ENCODE measurements at places on chromosomes 11 and 22.

DNA sequence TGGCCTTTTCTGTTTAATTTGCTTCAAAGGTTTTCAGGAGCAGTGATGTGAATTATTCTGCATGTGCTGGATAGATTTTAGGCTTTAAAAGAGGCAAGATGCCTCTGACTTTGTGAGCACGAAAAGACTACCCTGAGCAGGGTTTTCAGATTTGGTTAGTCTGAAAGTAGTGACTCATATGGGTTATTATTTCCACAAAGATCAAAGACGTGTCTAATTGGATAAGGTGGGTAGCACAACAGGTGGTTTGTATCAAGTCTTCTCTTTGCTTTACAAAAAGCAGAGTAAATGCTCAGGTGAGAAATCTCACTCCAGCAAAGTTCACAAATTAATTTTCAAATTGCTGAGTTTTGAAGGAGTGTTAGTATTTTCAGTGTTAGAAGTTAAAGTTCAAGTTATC lies 37.6 kb upstream of the DBX1 start:
- DNase-seq = no peak

DNA sequence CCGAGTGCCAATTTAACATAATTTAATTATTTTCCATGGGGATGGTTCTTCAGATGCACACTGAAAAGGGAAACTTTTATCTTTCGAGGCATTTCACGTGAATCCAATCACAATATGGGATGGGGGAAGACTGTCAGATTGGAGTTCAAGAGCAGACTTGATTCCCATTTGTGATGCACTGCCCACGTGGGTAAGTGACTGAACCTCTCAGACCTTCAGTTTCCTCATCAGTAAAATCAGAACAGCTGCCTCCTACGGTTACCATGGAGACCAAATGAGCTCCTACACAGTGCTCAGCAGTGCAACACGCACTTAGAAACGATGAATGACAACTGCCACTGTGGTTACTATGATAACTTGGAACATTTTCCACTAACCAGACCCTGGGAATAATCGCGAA lies 21.7 kb downstream of the KIAA0930 start:
- DNase-seq = no peak

- DNase-seq = no peak
These were observed 24.2 kb upstream of the KRTAP5-6 start for GRCh38 chr11:1672613-1673350.

DNA sequence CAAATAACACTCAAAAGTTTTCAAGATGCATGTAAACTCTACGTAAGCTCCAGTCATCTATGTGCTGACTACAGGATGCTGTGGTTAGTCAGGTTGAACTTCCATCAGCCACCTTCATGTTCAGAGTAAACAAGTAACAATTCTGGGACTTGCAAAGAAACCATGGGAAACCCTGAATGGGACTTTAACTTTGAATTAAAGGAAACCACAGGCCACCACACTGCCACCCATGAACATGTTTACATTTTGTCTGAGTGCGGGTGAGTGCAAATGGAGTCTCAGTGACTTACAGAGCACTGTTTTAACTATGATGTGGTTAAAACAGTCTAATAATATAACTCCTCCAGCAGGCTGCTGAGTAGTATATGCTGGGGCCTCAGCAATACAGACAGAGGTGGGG lies 12.9 kb upstream of the SYTL2 start:
- no peak for DNase-seq

DNA sequence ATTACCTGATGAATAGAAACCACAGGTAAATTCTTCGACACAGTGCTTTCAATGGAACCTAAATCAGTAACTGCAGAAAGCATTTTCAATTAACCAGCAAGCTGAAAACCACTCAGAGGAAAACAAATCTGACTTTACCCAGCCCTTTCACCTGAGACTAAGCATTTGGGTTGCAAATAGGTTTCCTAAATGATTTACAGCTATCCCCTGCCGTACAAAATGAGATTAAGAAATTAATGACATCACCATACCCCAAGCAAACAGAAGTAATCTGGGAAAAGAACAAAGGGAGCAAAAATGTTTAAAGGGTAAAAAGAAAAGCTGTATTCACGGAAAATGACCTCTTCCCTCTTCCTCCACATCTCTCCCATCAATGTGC lies 584 bp downstream of the NOX4 start:
- DNase-seq = no peak

- DNase-seq = no peak
These were observed 5.5 kb upstream of the P4HA3 start for GRCh38 chr11:74316772-74317505.

DNA sequence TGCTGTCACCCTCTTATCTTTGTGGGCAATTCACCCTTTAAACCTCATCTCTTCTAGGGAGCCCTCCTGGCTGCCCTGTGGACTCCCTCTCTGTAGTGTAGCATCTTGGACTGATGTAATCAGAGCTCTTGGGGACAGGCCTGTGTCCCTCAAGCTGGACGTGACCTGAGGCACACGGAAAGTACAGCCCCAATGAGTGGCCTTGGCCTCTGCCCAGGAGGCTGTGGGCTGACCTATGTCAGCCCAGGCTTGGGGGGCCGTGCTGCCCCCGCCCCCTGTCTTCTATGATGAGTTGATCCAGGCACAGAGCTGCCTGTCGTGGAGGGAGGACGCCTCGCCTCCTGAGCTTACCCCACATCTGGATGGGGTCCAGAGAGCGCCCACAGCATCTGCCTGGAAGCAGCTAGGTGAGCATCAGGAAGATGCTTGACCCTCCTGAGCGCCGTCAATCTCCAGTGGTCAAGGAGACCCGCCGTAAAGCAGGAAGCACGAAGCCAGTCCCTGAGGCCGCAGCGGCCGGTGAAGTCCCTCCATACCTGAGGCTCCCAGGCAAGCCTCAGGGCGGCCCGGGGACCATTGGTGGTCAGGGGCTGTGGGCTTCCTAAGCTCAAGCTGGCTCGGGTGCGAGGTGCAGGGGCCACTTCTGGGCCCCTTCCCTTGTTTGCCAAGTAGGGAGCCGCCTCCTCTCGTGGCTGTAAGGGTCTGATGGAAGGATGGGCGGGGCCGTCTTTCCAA lies 1136.9 kb downstream of the BRD1 start:
- no peak for DNase-seq

DNA sequence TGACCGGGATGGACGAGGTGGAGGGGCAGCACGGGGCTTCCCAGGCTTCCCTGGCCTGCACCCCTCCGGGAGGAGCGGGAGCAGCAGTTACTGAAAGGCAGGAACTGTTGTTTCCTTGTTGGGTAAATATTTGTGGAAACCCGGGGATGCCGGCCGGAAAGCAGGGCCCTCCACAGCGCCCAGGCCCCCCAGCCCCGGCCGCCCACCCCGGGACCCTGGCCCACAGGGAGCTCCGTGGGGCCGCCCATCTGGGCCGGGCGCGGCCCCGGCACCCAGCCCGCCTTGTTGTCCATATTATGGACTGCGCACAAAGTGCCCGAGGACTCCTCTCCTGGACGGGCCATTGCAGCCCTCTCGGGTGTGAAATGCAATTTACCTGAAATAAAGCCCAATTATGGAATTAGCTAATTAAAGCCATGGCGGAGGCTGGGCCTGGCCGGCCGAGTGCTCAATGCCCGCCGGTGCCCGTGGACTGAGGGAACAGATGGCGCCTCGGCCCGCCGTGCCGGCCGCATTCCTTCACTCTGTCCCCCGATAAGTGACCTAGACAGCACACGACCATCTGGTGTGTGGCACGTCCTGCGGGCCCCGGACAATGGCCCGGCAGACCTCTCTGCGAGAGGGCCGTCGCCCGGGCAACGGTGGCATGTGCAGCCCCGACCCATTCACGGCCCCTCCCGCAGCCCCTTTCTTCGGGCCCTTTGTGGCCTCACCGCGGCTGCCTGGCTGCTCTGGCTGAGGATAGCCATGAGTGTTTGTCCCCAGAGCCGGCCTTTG lies 35.4 kb downstream of the CDKN1C start:
- DNase-seq = no peak

- no peak for DNase-seq
These were observed 21.3 kb upstream of the GRAMD4 start for GRCh38 chr22:46598737-46599424.

DNA sequence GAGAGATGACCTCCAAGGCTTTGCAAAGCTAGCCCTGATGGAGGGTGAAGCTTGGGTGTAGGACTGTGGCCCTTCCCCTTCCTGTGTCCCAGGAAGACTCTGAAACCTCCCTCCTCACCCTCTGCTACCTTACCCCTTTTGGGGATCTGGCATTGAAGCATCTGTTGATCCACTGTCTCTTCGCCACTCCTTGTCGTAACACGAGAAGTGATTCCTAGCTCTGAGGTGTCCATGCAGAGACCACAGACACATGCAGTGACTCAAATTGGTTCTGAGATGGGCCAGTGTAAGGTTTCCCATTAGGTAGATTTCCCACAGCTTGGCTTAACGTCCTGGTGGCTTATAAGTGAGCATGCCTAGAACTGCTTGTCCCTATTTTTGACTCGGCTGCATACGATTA lies 101.4 kb downstream of the ZBTB16 start:
- no peak for DNase-seq

- DNase-seq = no peak
These were observed 12.2 kb downstream of the SLN start for GRCh38 chr11:107699371-107700285.

- DNase-seq = no peak
These were observed 1.4 kb downstream of the TSPAN4 start for GRCh38 chr11:843818-844692.

- no peak for DNase-seq
These were observed 27.5 kb upstream of the FBLN1 start for GRCh38 chr22:45475063-45475747.

DNA sequence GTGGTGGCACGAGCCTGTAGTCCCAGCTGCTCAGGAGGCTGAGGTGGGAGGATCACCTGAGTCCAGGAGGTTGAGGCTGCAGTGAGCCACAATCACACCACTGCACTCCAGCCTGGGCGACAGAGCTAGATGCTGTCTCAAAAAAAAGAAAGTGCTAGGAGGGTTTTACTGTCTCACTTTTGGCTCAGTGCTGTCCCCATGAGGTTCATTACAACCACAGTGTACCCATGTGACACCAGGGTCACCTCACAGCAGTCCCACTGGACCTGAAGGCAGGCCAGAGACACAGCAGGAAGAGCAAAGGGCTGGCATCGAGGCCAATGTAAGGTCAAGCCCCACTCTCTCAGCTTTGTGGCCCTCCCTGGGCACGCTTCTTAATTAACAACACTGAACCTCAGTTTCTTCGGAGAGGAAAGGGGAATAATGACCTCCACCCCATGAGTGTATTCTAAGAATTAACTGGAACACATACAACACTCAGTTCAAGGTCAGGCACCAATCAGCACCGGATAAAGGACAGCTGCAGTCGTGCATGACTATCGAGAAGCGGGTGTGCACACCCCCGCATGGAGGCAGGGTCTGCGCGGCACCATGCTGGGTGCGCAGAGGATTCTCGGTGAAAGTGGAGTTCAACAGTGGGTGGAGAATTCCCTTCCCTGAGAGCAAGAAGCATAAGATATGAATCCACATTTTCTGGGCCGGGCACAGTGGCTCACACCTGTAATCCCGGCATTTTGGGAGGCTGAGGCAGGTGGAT lies 30.9 kb upstream of the BAIAP2L2 start:
- no peak for DNase-seq

GRCh38 chr11:96110302-96110701 lies 186.4 kb upstream of the MTMR2 start:
- no peak for DNase-seq

- no peak for DNase-seq
These were observed 91.8 kb upstream of the CLDN5 start for GRCh38 chr22:19615867-19616581.

DNA sequence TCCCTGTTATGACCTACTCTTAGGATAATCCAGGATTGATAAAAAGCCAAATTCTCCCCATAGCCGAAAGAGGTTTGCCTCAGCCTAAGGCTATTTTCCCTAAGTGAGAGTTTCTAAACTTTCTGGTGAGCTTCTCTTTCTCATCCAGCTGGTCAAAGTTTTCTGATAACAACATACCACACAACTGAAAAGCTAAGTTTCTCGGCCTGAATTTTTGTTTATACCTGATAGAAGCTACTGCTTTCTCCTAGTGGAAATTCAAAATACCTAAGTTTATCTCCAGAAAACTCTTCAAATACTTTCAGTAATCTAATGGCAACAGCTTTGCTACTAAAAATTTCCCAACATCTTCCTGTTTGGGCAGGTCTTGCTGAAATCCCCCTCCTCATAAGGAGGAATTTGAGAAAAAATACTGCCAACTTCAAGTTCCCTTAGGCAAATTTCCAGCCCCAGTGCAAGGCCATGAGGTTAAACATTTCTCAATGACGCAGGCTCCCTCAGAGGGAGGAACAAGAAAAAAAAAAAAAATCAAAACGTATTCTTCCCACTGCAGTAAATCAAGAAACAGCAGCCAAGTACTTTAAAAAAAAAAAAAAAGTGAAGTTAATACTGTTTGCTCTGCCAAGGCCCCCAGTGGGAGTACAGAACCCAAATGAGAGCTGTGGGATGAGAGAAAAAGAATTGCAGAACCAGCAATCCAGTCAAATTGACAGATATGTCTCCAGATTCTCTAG lies 127.0 kb downstream of the MRTFA start:
- DNase-seq = no peak

DNA sequence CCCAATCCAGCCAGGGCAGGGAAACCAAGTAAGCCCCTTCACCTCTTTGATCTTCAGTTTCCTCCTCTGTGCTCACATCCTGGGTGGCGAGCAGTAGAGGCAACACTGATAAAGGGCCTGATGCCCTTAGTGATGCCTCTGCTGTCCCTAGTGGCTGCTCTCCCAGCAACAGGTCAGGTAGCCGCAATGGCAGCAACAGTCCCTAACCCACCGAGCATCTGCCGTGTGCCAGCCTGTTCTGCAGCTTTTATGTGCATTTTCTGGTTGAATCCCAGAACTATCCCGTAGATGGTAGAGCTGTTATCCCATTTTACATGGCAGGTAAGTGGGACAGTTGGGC lies 5.2 kb downstream of the SCYL1 start:
- no peak for DNase-seq

GRCh38 chr11:102317768-102318103 lies 452 bp downstream of the BIRC3 start:
- DNase-seq = no peak

DNA sequence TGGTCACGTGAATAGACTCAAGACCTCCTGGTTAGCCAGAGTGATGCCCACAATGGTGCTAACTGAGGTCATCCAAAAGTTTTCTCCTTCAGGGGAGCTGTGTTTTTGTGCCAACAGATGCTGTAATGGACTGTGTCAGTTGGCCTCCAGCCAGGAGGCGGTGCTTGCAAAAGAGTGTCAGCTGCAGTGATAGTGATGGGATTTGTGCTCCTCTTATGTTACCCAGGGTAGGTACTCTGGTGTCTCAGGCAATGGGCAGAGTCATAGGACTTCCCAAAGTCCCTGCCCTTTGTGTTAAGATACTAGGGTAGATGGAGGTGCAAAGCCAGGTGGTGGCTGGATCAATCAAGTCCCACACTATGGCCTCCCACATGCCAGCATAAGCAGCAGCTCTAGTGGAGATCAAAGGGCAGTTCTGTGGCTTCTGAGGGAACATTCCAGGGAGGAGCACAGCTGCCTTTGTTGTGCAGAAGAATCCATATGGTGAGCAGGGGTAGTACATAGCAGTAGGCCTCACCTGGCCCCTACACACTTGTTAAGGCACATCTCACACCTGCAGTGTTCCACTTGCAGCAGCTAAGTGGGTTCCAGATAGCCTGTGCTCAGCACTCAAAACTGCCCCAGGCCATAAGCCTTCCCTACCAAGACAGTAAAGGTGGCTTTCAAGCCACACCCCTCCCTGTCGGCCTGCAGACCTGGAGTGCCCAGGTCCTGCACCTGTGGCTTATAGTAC lies 9.4 kb upstream of the FANCF start:
- DNase-seq = no peak

- no peak for DNase-seq
These were observed 60.2 kb upstream of the WNT11 start for GRCh38 chr11:76266286-76267100.

- no peak for DNase-seq
These were observed 2.8 kb downstream of the PDXP start for GRCh38 chr22:37661160-37661924.
